ENCODE measurements at places on chromosomes 1 and 21.

DNA sequence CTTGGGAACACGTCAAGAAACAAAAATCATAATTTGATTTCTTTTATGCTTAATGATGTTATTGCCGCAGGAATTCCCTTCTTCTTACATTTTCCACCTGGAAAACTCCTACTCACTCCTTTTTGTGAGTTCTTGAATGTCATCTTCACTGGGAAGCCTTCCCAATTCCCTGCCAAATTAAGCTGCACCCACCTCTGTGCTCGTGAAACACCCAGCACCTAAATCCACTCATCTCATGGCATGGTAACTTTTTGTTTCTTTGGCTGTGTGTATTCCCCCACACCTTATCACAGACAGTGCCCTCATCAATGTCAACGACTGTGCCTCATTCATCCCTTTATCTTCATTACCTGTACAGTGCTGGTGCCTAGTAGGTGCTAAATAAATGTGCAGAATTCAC, 45.6 kb downstream of the ASTN1 start:
- no peak for DNase-seq

DNA sequence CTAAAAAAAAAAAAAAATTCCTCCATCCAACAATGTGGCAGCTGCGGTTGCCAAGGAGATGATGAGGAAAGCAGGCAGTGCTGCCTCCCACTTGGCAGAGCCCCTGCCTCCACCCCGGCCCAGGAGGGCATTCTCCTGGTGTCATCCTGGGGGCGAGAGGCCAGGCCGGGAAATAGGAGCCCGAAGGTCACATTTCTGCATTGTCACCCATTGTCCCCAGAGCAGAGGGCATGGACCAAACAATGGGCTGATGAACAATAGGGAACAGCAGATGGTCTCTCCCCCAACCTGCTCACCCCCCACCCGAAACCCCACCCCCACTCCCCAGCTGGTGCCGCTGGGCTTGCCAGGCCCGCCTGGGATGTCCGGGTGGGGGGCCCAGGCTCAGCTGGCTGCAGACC, 37.3 kb downstream of the CAMK2N1 start:
- DNase-seq = no peak

DNA sequence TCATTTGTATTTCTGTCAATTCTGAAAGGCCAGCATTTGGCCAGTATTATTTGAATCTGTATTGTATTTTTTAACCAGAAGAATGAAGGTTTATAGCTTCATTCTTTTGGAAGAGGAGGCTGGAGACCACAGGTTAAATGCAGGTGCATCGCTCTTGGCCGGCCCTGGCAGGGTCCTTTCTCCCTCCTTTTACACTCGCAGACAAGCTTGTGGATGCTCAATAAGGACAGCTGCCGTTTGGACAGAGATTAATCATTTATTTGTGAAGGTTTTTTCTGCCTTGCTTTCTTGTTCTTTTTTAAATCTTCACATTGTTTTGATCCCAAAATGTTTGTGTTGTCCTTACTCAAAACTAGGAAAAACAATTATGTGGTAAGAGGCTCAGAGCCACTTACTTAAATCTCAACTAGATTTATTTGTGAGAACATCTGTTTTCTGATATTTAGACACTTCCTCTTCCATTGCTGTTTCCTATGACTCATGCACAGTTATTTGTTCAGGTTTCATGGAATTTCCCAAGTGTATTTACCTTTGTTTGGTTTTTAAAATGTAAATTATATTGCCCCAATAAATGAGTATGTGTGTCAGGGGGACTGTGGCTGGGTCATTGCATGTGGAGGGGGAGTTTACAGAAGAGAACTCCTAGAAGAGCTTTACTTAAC, 46.7 kb upstream of the LAMC2 start:
- DNase-seq = no peak

GRCh38 chr21:15003463-15004135, 61.2 kb downstream of the NRIP1 start:
- DNase-seq = no peak

- DNase-seq = no peak
Observed at GRCh38 chr1:10941891-10942541, 70.4 kb upstream of the TARDBP start.

- no peak for DNase-seq
Observed at GRCh38 chr1:69485616-69486015, 82.1 kb upstream of the LRRC7 start.
